ENCODE measurements at places on chromosomes 13 and 19. TPM values are rescaled to one million over a fixed set of nuclear protein-coding genes. Genes with fewer than 3 reads are reported as not detected.

BRME1 gene
- total RNA-seq = 13.0 TPM

VSTM1 gene
- not detected for total RNA-seq

NAPSA gene
- not detected for total RNA-seq

KCTD4 gene
- total RNA-seq = 4.5 TPM

AMH gene
- 0.82 TPM for total RNA-seq

BEST2 gene
- total RNA-seq = not detected

PRR36 gene
- 2.9 TPM for total RNA-seq

SMG9 gene
- 6.9 TPM for total RNA-seq

SLC25A30 gene
- total RNA-seq = 8.6 TPM

ZIC5 gene
- 1.6 TPM for total RNA-seq

CTXN1 gene
- total RNA-seq = 9.4 TPM

MAB21L1 gene
- 1.6 TPM for total RNA-seq

TPT1 gene
- total RNA-seq = 2,752 TPM

CNFN gene
- total RNA-seq = not detected

TEAD2 gene
- 5.3 TPM for total RNA-seq

GRIK5 gene
- 13.9 TPM for total RNA-seq

SMIM24 gene
- not detected for total RNA-seq

ZNF547 gene
- total RNA-seq = 13.5 TPM

BTBD2 gene
- total RNA-seq = 41.2 TPM

SELENOV gene
- 0.41 TPM for total RNA-seq

NECTIN2 gene
- total RNA-seq = 26.1 TPM

NCR1 gene
- total RNA-seq = not detected

ZNF611 gene
- 20.4 TPM for total RNA-seq

SPART gene
- total RNA-seq = 16.7 TPM

KBTBD6 gene
- total RNA-seq = 101 TPM

SWSAP1 gene
- total RNA-seq = 0.82 TPM

CCDC106 gene
- 9.4 TPM for total RNA-seq

KLK14 gene
- total RNA-seq = not detected

CLASRP gene
- 5.3 TPM for total RNA-seq

TYROBP gene
- total RNA-seq = 2.9 TPM

PSG7 gene
- not detected for total RNA-seq

ZNF100 gene
- total RNA-seq = 13.0 TPM

PSG3 gene
- not detected for total RNA-seq

ONECUT3 gene
- total RNA-seq = not detected

CGB3 gene
- not detected for total RNA-seq

SLC5A5 gene
- 2.9 TPM for total RNA-seq

CYP2A6 gene
- total RNA-seq = not detected

Measured in frontal cortex (tissue), 4 donors.